Suppressor macrophage (primary cell): ENCODE measurements at places on chromosomes 5 and 9.

- no peak for DNase-seq
Measured at GRCh38 chr5:77390795-77391194, 101.3 kb downstream of the WDR41 start.

- no peak for DNase-seq
Measured at GRCh38 chr9:7656636-7657035, 142.9 kb downstream of the DMAC1 start.

DNA sequence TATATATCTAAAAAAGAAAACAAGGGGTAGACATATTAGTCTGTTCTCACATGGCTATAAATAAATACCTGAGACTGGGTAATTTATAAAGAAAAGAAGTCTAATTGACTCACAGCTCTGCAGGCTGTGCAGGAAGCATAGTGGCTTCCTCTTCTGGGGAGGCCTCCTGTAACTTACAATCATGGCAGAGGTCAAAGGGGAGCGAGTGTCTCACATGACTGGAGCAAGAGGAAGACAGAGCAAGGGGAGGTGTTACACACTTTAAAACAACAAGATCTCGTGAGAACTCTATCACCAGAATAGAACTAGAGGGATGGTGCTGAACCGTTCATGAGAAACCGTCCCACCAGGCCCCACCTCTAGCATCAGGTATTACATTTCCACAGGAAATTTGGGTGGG is 616.8 kb downstream of the TLE4 start:
- DNase-seq, result no peak

- DNase-seq, result no peak
Measured at GRCh38 chr5:39138892-39139291, 64.7 kb upstream of the RICTOR start.

GRCh38 chr5:145834917-145835847 is at the start of gene PRELID2:
Gene PRELID2 (minus strand): TSS chr5:145835342. CDS start chr5:145835251, 91 bp downstream.
- DNase-seq, result peak; percentile 92

DNA sequence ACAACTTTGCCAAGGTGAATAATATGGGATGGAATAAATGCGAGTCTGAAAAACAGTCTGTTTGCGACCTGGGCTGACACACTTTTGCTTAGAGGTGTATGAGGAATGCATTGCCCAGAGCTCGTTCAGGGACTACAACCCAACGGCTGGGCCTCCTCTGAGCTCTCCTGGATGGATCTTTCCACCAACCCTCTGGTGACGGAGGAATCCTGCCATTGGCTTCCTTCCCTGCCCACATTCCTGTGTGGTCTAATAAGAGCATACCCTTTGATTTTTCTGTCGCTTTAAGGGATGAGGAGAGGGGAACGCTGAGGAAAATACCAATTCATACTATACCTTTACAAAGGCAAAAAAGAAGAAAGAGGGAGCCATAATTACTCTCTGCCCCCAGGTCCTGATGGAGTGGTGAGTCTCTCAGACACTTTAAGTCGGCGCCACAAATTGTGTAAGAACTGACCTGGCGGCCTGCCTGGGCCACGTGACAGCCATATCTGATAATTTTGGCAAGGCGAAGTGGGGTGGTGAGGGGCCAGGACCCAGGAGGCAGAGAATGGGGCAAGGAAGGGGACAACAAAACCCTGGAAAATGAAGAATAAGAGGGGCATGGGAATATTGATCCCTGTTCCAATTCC is 265.2 kb upstream of the MSX2 start:
- DNase-seq, result no peak

DNA sequence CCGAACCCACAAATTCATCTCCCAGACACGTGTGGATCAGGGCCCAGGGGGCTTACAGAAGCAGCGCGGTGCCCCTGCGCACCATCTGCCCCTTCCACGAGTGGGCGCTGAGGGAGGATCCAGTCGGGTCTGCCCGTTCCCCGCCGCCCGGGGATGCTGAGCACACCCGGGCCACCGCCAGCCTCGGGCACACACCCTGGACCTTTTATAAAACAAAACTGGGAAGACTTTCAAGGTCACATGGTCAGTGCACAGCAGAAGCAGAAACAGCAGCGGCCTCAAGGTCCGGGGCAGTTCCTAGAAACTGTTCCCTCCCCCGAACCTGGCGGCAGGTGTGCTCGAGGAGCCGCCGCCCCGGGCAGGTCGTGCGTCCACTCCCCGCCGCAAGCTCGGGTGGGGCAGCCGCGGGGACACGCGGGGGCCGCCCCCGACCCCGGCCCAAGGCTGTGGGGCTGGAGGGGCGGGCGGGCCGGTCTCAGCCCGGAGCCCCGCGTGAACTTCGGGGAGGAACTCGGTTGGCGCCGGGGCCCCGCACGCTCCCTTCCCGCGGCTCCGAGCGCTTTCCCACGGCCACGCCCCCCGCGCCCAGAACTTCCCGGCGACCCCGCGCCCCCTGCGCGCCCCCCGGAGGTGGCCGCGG is 633 bp upstream of the PPP1R26 start:
- peak; percentile 49 for DNase-seq

- DNase-seq, result no peak
Measured at GRCh38 chr5:139809331-139809810, 13.8 kb downstream of the PSD2 start.

- no peak for DNase-seq
Measured at GRCh38 chr9:73753171-73753570, 601.5 kb downstream of the ANXA1 start.

DNA sequence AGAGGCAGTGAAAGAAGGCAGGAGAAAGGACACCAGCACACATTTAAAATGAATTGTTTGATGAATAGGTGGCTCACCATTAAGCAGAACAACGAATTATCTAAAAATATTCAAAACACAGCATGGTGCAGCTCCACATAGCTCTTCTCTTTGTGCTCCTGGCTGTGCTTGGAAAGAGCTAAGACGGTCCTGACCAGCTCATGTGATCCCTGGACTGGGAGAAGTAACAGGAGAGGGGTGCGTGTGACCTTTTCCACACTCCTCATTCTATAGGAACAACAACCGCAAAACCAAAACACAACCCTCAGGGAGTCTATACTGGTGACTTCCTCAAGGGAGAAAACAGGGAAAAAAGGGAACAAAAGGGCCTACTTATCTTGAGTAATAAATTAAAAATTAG is 140.5 kb downstream of the DIRAS2 start:
- DNase-seq, result no peak

DNA sequence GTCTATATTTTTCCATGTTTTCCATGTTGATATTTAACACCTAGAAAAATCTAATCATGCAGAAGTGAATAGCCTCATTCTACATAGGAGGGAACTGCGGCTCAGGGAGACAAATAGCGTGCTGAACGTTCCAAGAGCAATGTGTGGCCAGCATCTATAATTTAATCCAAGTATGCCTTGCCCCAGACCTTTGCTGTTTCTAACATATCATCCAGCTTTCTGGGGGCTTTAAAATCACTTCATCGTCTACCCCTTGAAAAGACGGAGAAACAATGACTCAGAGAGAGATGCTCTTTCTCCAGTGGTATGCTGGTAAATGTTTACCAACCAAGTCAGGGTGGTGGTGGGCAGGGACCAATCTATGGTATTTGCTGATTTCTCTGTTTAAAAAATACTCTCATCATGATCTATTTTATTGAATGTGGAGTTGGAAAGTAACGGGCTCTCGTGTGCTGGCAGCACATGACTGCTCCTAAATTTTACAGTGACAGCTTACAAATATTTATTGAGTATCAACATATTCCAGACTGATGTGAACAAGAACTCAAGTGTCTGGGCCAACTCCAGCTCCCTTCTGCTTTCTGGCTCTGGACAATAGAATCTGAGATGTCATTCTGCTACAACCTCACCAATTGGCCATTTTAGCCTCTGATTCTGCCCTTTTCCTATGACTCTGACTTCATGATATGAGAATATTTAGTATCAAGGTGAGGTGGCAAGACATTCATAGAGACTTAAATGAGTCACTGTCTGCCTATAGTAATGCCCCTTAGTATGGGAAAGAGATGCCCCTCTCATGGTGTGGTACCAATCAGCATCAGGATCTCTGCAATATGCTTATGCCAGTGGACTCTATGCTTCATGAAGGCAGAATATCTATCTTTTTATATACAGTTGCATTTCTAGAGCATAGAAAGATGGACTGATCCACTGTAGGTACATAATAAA is 407.4 kb upstream of the TNC start:
- no peak for DNase-seq

DNA sequence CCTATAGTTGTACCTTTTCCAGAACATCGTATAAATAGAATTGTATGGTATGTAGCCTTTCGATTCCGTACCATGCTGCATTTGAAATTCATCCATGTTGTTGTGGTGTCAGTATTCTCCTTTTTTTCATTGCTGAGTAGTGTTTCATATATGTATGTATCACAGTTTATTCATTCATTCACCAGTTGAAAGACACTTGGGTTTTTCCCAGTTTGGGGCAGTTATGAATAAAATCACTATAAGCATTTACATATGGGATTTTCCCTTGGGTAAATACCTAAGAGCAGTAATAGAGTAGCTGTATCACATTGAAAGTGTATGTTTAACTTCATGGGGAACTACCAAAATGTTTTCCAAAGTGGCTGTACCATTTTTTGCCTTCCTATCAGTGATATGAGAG is 16.1 kb upstream of the FKTN start:
- no peak for DNase-seq

GRCh38 chr5:147558826-147559225 is 49.0 kb upstream of the DPYSL3 start:
- DNase-seq, result peak; percentile 59

- DNase-seq, result peak; percentile 76
Measured at GRCh38 chr9:104861397-104861796, 66.6 kb downstream of the ABCA1 start.

GRCh38 chr5:135319928-135320606 is 79.0 kb downstream of the MACROH2A1 start:
- no peak for DNase-seq

- no peak for DNase-seq
Measured at GRCh38 chr9:83030391-83031107, 32.4 kb downstream of the RASEF start.

DNA sequence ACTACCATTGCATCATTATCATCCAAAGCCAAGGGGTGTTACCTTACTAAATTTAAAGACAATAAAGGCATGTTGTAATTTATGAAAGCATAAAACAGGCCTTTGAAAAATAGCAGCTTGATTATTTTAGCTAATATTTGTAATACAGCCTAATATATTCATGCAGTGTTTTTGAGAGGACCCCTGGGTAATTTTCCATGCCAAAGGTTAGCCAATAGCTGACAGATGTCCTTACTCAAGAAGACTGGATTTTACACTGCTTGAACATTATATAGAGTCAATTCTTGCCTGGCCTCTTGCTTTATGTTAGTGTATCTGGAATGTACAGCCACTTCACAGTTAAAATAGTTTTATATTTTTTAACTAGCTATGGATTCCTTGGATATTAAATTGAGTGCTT is 337.8 kb upstream of the PAPPA start:
- DNase-seq, result no peak

DNA sequence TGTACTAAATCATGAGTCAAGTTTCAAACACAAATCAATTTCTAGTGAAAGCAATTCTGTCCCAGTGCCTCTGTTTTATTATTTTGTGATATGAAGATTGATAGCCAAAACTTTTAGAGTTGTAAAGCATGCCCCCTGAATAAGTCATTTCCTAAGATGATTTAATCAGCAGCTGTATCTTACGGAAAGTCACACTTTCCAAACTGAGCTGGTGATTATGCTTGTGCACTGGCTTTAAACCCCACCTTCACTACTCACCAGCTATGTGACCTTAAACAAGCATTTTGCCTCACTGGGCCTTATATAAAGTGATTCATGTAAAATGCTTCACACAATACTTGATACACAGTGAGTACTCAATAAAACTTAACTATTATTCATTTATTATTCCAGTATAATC is 78.1 kb downstream of the EDIL3 start:
- no peak for DNase-seq

GRCh38 chr5:129770024-129770820 is 22.3 kb downstream of the MINAR2 start:
- DNase-seq, result no peak

DNA sequence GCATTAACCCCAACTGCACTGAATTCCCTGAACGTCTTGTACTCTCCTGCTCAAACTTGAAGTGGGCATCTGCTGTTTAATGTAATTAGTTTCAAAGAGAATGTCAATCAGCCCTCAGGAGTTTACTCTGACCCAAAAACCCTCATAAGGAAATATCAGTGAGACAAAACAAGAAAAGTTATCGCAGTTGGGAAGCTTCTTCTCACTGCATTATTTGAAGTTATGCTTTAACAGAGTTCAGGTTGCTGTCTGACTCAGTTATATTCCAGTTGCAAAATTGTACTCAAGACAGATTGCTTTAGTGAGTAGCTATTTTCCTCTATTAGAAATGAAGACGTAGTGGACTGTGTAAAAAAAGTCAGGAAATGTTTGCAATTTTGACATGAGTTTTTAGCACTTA is 52.1 kb downstream of the PPIC start:
- DNase-seq, result no peak

- no peak for DNase-seq
Measured at GRCh38 chr9:34510497-34511468, 12.0 kb downstream of the ENHO start.

DNA sequence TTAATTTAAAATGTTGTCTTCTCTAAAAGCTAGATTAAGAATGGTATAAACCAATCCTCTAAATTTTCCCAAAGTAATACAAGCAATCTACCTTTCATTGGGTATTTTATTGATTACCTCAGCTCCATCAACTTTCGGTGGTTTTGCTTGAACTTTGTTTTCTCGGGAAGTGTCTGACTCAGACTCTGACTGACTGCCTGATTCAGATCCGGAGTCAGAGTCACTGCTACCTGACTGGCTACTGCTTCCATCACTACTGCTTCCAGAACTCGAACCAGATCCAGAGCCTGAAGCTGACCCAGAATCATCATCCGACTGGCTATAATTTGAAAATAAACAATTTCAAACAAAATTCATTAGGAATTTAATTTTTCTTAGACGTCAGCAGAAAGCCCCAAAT is 24.0 kb downstream of the CHD1 start:
- DNase-seq, result no peak

DNA sequence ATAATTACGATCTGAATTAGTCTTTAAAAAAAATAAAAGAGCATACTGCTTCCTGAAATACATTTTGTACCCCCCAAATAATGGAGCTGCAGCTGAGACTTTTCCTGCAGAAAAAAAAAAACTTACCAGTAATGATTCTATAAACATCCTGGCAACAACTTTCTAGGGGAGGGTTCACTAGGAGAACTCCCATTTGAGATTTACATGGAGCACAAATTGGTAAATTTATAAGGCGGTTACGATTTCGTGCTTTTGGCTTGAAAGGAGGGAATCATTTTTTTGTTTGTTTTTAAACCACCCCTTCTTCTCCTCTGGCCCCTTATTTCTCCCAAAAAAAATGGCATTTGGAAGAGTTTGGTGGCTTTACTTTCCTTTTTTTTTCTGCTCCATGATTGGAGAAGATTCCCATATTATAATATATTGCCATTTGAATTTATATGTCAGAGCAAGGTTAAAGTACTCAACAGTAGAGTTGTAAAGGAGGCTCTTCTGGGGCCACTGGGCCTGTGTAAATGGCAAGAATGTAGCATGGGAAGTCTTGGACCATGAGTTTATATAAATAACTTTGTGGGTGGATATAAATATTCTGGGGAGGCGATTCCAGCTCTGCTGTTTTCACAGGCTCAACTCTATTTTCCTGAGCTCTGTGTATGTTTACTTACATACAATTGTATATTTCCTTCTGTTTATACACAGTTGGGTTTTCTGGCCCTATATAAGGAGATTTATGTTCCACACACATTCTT is 159.9 kb downstream of the CSNK1G3 start:
- DNase-seq, result no peak

GRCh38 chr9:124789531-124789930 is 12.6 kb downstream of the OLFML2A start:
- DNase-seq, result no peak

- DNase-seq, result no peak
Measured at GRCh38 chr5:87640902-87641301, 228.2 kb upstream of the CCNH start.

GRCh38 chr5:146079695-146080373 is 25.5 kb downstream of the PLAC8L1 start:
- peak; percentile 22 for DNase-seq
